ENCODE measurements at places on chromosomes 16 and 17.

DNA sequence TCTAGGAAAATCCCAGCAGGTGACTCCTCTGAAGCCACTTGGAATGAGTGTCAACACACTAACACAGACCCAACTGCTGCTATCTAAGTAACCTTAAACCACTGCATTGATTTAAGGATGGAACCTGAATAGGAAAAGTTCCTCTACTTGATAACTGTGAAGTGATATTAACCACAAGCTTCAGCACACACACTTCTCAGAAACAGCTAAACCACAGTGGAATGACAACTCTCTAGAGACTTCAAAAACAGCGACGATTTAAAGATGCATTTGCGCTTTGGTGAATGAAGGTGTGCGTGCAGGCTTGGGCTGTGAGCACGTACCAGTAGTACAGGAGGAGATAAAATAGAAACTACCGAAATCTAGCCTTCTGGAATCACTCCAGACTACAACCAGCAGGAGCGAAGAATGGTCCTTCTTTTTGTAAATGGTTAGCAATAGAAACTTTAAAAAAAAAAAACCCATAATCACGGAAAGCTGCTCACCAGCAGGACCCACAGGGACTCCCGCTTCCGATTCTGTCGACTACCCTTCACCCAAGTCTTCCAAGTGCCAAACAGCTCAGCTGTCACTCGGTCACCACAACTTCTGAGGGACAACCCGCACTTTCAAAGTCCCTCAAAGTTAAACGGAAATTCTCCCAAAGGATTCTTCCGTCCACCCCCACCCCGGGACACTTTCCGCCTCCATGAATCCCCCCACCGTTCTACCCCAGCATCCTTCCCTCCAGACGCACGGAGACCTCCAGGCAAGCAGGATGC, 137.7 kb upstream of the CORO6 start:
- DNase-seq: no peak

DNA sequence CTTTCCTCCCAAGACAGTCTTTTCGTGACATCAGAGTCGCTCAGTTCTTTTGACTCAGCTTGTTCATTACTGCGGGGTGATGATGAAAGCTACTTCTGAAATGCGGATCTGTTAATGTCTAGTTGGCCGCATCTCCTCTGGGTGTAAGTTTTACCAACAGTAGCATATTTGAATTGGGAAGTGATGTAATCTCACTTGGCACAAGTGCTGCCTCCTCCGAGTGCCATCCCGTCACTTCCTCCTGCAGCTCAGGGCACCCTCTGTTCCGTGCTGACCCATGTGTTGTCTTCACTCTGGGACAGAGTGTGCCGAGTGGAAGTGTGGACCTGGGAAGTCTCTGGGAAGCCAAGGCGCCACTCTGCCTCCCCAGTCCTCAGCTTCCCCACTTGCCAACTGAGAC, 8.9 kb downstream of the ADAD2 start:
- DNase-seq: peak; percentile 82

DNA sequence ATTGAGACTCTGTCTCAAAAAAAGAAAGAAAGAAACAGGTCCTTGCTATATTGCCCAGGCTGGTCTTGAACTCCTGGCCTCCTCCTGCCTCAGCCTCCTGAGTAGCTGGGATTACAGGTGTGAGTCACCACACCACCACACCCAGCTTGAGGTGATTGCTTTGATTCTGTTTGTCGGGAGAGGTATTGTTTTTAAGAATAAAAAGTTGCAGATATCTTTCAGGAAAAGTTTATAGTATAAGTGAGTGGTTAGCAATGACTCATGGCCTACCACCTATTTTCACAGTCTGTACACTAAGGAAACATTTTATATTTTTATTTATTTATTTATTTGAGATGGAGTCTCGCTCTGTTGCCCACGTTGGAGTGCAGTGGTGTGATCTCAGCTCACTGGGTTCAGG, 45.0 kb downstream of the RHOT1 start:
- DNase-seq: no peak

- DNase-seq: no peak
These were observed 448 bp downstream of the STAT5B start for GRCh38 chr17:42275527-42276358.

GRCh38 chr17:56926704-56927103, 12.9 kb upstream of the TRIM25 start:
- DNase-seq: no peak

GRCh38 chr16:10938796-10939648, 3.2 kb downstream of the DEXI start:
- no peak for DNase-seq

GRCh38 chr16:24995469-24995868, 19.7 kb downstream of the ARHGAP17 start:
- DNase-seq: no peak

GRCh38 chr16:85072947-85073346, 39.3 kb downstream of the CIBAR2 start:
- no peak for DNase-seq

DNA sequence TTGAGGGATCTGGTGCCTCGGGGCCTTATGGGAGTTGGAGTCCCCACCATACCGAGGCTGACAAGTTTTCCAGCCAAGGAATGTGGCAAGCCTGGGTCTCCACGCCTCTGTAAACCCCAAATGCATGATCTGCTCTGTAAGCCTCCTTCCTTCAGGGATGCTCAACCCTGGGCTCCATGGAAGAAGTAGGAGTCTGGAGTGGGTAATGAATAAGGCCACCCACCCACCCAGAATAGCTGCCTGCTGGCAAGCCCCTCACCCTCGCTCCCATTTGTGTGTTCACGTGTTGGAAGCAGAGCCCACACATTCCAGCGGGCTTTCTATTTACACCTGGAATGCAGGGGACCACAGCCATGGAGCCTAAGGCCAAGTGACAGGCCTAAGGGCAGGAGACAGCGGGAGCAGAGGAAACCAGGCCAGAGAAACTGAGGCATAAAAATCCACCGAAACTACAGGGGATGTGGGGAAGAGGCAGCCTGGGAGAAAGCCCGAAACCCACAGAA, 4.4 kb downstream of the DLG4 start:
- DNase-seq: no peak

GRCh38 chr16:21300309-21301167, 22.4 kb upstream of the CRYM start:
- peak; percentile 92 for DNase-seq

DNA sequence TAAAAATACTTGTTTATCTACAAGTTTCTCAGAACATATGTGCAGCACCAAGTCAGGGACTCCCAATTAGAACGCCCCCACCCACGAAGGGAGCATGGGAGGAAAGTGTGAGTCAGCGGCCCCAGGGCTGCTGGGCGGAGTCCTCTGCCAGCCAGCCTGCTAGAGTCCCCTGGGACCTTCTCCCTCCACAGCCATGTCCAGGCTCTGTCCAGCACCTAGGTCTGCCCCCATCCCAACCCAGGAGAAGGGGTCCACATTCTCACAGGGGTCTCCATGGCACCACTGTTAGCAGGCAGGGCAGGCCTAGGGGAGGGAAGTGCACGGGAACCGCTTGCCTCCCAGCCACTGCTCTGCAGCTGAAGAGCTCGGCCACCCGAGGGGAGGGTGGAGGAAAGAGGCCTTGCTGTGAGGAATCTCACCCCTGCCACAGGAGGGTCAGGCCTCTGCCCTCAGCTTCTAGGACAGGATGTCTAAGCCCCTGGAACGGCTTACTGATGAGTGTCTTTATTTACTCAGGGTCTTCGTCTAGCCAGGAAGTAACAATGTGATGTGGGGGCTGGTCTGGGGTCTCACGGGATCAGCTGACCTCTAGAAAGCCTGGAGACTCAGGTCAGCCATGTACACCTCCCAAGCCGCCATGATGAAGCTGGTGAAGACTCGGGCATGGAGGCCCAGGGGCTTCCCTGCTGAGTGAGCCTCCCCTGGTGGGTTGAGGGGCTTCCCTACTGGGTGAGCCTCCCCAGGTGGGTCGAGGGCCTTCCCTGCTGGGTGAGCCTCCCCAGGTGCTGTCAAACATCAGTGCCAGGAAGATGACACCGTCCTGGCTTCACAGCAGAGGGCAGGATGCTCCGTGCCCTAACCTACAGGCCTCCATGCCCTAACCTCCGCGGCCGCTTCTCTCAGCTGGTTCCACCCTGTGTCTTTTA, 190.3 kb downstream of the RBFOX3 start:
- peak; percentile 65 for DNase-seq

DNA sequence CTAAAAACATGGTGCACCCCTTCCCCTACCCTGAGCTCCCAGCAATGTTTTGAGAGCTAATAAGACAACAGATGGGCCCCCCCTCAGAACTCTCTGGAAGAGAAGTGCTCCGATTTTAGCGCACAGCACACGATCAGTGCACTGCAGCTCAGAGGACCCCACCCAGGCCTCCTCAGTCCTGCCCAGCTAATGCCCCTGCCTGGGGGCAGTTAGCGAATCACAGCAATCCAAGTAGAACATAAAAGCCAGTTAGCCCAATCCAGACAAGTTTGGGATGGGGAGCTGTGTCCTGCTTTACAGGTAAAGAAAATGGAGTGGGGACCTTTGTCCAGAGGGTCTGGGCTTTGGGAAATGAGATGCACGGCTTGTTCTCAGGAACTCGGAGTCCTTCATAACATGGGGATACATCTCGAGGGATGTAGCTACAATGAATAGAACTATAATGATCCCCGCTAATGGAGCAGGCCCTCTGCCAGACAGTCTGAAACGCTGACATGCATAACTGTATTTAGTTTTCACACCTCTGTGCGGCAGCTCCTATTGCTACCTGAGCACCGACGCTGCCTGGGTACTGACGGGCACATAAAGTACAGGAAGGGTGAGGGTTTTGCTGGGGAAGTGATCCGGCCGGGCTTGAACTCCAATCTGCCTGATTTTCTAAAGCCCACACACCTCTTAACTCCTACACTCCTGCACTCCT, 29.7 kb upstream of the CDC42EP4 start:
- no peak for DNase-seq

DNA sequence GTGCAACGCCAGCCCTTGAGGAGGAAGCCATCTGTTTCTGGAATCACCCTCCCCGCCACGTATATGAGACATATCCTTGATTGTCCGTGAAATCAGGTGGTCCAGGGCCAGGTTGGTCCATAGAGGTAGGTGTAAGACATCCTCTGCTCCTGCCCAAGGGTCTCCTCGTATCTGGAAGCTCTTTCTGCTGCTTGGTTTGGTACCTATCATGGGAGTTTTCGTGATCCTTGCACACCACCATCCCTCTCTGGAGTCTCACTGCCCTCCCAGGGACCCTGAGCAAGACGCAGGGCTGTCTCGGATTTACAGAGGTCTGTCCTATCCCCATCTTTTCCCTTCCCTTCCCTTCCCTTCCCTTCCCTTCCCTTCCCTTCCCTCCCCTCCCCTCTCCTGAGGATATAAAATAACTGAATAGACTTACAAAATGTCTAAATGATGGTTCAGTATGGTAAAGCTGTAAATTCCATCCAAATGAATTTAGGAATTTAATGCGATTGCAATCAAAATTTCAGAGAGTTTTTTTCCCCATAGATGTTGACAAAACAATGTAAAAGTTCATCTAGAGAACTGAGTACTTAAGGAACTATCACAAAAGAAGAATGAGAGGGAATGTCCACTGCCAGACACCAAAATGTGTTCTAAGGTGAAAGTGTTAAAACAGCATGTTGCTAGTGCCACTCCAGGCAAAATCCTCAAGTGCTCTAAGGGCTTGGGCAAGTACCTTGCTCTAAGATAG, 2.0 kb upstream of the CCDC42 start:
- DNase-seq: no peak

GRCh38 chr17:47981462-47981861, 10.5 kb downstream of the CDK5RAP3 start:
- no peak for DNase-seq

- no peak for DNase-seq
These were observed 11.2 kb downstream of the PHF12 start for GRCh38 chr17:28940142-28940541.

DNA sequence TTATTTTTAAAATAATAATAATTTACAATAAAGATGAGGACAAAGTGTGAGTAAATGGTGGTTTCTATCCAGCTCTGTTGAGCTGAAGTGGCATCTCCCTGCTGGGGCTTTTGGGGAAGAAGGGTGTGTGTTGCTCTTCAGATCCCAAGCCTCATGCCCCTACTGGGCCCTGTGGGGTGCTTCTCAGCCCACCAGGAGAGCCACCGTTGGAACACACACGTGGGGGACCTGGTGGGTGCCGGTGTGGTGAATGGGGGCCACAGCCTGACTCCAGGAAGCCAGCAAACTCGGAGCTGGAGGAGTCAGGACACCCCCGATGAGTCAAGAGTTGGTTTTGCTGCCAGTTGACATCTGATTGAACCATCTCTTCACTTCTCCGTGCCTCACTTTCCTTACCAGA, 37.8 kb upstream of the STH start:
- DNase-seq: peak; percentile 21

DNA sequence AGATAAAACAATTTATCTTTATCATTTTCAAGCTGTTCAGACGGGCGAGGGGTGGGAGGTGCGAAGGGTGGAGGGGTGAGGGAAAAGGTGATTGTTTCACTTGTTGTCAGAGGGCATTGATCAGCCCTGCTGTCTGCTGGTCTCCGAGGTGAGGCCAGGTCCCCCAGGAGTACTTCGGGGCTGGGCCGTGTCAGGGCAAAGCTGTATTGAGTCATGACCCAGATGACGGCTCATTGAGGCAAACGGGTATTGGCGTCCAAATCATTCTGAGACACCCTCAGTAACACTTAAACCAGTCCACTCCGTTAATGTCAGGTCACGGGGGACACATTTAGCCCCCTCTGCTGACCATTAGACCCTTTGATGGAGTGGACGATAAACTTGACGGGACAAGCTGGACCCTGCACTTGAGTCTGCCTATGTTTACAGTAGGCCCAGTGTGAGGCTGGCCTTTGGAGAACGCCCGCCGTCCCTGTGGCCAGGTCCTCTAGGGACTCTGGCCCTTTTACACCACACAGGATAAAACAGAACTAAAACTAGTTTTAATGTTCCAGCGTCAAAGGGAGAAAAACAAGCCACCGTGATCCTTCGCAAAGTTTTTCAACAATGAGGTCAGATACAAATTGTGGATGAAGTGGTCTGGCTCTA, 502.2 kb upstream of the ZFHX3 start:
- no peak for DNase-seq

GRCh38 chr17:47731396-47731795, 1.6 kb upstream of the TBX21 start:
- DNase-seq: no peak

DNA sequence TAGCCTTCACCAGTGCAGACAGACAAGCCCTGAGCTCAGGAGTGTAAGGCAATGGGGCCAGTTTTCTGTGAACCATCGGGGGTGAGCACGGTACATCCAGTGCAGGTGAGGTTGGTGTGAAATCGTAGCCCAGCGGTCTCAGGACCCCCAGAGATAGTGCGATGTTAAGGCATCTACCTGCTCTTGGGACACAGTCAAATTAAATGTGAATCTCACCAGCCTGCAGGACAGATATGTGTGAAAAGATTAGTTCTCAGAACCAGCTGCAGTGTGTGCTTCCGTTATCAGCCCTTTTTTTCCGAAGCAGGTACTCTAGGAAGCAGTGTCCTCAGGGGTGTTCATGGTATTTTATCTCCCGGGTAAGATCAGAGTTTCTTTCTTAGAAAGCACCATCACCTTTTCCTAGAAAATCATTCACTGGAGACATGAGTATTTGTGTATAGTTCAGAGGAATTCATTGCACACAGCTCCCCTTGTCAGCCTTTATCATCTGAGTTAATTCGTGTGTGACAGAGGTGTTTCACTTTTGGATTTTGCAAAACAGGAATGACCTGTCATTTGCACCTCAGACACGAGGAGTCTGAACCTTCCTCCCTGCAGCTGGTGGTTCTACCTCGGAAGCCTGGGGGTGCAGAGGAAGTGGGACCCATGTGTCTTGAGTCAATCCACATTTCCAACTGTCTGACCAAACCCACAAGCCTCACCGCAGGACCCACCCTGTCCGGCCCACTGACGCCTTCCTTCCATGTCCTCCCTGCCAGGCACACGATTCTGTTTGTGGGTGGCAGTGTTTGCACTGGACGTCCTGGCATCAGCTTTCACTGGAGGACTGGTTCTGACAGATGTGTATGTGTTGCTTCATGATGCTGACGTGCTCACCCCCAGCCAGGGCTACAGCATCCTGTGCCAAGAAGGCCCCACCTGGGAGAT, 107.8 kb downstream of the CLEC16A start:
- DNase-seq: no peak

All from dorsolateral prefrontal cortex (tissue), 122 donors.